Fibroblast of lung (primary cell): ENCODE measurements at places on chromosomes 13 and 19. TPM values are rescaled to one million over a fixed set of nuclear protein-coding genes. Genes with fewer than 3 reads are reported as not detected.

The KLF12 gene
- total RNA-seq = 10.5 and 11.4 TPM in 2 replicates

- no peaks in the 10 kb centered on the region for H3K4me1 ChIP-seq
- peak; percentile 6 for DNase-seq
- H3K27me3 ChIP-seq = no peaks in the 10 kb centered on the region
Observed at GRCh38 chr19:21092109-21092508, 10.1 kb downstream of the ZNF714 start.

DNA sequence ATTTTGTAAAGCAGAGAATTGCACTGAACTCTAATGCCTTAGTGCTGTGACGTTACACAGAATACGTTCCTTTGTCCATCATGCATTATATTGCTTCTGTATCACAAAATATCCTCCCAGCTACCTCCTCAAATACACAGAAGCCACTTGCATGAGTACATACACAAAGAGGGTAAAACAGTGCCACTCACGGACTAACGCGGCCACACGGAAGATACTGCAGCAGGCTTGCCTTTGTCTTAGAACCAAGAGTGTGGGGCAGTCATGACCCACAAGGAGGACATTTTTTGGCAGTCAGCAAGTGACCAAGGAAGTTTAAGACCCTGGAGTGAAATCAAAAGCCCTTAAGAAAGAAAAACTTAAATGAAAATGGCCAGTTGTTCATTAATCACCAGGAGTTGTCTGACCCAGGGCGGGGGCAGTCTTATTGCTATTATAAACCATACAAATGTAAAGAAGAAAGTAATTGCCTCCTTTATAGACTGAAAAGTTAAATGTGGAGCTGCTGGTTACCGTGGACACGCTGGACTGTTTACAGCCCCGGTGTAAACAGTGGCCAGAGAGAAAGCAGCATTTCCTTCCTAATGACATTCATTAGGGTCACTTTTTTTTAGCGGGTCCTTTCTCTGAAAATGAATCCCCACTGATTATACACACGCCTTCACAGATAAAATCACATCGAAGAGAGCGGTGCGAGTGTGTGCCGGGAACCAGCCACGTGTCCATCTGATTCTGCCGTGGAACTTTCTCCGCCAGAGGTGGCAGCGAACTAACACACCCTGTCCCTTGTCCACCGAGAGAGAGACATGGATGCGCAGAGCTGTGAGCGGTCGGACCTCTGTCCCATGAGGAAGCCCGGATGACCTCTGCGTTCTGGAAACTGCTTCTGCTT lies 66.8 kb downstream of the SOX1 start:
- H3K36me3 ChIP-seq = no peaks in the 10 kb centered on the region
- no peak overlapping the region for H3K27ac ChIP-seq
- no peak for DNase-seq
- H3K27me3 ChIP-seq = no peaks in the 10 kb centered on the region
- H3K4me3 ChIP-seq = no peak overlapping the region

The GPR183 gene
- total RNA-seq = not detected in 2 replicates

DNA sequence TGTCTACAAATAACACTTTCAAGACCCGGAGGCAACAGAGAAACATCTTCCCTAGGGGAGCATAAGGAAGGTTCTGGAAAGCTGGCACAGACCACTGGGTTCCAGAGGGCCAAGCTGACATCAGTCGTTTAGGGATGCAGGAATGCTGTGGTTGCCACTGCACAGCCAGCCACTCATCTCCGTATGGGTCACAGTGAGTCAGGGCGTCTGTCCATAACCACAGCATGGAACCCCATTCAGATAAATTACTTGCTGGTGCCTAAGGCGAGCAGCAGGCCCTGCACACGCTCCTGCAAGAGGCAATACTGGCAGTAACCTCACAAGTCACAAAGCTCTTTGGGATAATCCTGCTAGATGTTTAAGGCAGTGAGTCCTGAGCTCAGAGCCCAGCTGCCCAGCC lies 140.9 kb upstream of the UBL3 start:
- no peaks in the 10 kb centered on the region for H3K27me3 ChIP-seq
- H3K36me3 ChIP-seq = no peaks in the 10 kb centered on the region
- H3K27ac ChIP-seq = no peak overlapping the region
- no peak overlapping the region for H3K4me3 ChIP-seq
- H3K4me1 ChIP-seq = peaks cover 20% of the 10 kb centered on the region
- DNase-seq = peak; percentile 64

DNA sequence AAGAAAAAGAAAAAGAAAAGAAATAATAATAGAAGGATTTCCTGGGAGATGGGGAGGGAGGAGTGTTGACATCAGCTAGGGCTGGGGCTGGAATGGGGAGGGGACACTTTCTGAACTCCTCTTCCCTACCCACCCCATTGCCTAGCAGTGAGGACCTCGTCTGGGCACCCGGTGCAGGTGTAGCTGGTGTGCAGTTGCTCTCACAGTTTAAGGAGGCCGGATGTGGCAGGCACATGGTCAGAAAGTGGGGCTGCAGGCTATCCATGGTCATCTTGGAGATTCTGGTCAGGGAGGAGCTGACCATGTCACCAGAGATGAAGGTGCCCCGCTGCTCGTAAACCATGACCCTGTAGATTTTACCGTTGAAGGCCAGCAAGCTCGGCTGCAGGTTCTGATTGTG lies 8.5 kb upstream of the TUBB4A start:
- DNase-seq = no peak
- no peak overlapping the region for H3K27ac ChIP-seq
- no peaks in the 10 kb centered on the region for H3K36me3 ChIP-seq
- no peaks in the 10 kb centered on the region for H3K4me1 ChIP-seq
- H3K4me3 ChIP-seq = no peak overlapping the region
- H3K27me3 ChIP-seq = no peaks in the 10 kb centered on the region

DNA sequence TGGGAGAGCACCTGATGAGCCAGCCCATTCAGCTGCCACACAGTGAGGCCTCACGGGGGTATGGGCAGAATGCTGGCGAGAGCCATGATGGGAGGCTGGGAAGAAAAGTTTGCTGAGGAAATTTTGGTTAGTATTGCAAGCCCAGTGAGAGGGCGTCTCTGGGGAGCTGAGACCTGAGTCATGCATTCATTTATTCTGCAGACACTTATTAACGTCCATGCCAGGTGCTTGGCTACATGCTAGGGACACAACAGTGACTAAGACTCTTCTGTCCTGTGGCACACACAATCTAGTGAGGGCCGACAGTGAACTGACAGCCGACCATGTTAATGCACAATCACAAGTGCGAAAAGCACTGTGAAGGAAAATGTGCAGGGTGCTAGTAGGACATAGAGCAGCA lies 27.2 kb downstream of the WDR62 start:
- H3K4me1 ChIP-seq = no peaks in the 10 kb centered on the region
- no peaks in the 10 kb centered on the region for H3K27me3 ChIP-seq
- no peak overlapping the region for H3K4me3 ChIP-seq
- DNase-seq = no peak
- no peak overlapping the region for H3K27ac ChIP-seq

The ZNF177 gene
- total RNA-seq = 2.1 and 3.3 TPM in 2 replicates

GRCh38 chr19:6234527-6234926 lies 45.2 kb downstream of the MLLT1 start:
- no peak for DNase-seq
- H3K4me3 ChIP-seq = no peak overlapping the region
- peak overlapping the region; percentile 20 for H3K27ac ChIP-seq
- H3K36me3 ChIP-seq = peaks cover 14% of the 10 kb centered on the region

DNA sequence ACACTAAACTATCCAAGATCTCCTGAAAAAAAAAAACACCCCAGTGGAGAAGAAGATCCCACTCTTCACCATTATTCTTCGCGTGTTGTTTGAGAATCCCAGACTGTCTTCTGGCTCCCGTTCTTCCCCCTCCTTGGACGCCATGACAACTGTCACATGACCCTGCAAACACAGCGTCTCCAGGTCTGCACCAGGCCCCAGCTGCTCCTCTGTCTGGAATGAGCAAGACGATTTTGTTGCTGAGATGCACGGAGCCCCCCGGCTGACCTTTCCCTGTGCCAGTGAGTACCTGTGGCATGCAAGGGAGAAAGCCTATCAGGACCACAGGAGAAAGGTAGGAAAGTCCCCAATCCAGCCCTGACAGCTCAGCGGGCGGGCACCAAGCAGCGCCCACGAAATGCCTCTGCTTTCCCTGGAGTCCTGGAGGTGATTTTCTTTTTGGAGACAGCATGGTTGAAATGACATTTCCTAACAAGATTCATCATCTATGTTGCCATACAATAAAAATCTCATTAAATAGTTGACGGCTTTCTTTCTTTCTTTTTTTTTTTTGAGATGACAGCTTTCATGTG lies at the start of gene CFAP97D2:
Gene CFAP97D2, plus strand, starts transcription at position 171 of the 572 bp plus-strand sequence. Its CDS starts 74 bp downstream, at position 245.
- no peaks in the 10 kb centered on the region for H3K36me3 ChIP-seq
- H3K27me3 ChIP-seq = peaks cover 15% of the 10 kb centered on the region
- H3K4me1 ChIP-seq = no peaks in the 10 kb centered on the region
- no peak within 1 kb of the TSS for H3K27ac ChIP-seq
- no peak for DNase-seq
- H3K4me3 ChIP-seq = no peak within 1 kb of the TSS

DNA sequence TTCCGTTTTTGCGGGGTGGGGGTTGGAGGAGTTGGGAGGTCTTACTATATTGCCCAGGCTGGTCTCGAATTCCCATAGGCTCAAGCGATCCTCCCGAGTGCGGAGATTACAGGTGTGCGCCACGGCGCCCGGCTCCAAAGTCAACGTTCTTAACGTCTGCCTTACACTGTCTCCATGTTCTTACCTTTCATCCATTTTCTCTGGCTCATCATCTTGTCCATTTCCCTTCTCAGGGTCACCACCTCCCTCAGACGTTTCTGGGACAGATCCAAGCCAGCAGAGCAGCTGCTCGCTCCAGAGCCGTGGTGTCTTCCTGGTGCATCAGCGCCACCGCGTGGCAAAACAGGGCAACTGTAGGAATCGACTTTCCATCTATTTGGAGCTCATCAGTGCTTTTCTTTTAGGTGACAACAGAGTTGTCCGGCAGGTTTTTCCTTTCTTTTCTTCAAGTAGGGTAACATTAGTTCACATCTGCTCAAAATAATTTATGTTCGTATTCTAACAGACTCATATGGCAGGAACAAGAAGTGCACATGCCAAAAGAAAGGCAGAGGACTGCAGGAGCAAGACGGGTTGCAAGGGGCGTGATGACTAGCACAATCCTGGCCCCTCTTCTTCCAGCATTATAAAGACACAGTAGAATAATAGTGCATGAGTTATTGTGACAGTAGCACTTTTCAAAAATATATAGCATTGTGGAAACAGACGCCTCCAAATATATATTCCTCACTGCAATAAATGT lies 103.1 kb upstream of the ABCC4 start:
- no peak overlapping the region for H3K27ac ChIP-seq
- no peaks in the 10 kb centered on the region for H3K4me1 ChIP-seq
- peak overlapping the region; percentile 21 for H3K4me3 ChIP-seq
- no peaks in the 10 kb centered on the region for H3K27me3 ChIP-seq
- H3K36me3 ChIP-seq = no peaks in the 10 kb centered on the region
- DNase-seq = peak; percentile 58

DNA sequence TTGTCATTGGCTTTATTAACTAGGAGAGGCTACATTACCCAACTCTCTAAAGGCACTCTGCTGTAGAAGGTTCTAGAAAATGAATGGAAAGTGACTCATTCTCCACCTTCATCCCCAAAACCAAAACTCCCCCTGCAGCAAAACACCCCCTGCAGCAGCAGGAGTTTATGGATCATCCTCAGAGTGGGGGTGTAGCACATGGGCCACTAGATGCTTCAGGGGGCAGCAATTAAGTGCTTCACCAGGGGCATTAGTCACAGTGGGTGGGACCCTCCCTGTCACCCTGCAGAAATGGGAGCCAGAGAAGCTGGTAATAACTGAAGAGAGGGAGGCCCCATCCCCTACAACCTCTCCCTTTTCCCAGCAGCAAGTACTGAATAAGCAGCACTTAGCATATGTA lies 64.5 kb upstream of the MED4 start:
- no peak overlapping the region for H3K4me3 ChIP-seq
- no peaks in the 10 kb centered on the region for H3K36me3 ChIP-seq
- H3K27ac ChIP-seq = no peak overlapping the region
- no peaks in the 10 kb centered on the region for H3K27me3 ChIP-seq

- no peaks in the 10 kb centered on the region for H3K27me3 ChIP-seq
- DNase-seq = no peak
- no peak overlapping the region for H3K4me3 ChIP-seq
- H3K4me1 ChIP-seq = peaks cover 2% of the 10 kb centered on the region
Observed at GRCh38 chr13:93729383-93729782, 502.8 kb downstream of the GPC6 start.

GRCh38 chr19:45691516-45692186 lies at the start of gene SNRPD2:
SNRPD2 (minus strand) TSS chr19:45691953; CDS start chr19:45691888, 65 bp downstream.
- DNase-seq = peak; percentile 95
- H3K27me3 ChIP-seq = no peaks in the 10 kb centered on the region
- no peaks in the 10 kb centered on the region for H3K4me1 ChIP-seq
- H3K4me3 ChIP-seq = peak within 1 kb of the TSS; percentile 96
- peak within 1 kb of the TSS; percentile 94 for H3K27ac ChIP-seq

DNA sequence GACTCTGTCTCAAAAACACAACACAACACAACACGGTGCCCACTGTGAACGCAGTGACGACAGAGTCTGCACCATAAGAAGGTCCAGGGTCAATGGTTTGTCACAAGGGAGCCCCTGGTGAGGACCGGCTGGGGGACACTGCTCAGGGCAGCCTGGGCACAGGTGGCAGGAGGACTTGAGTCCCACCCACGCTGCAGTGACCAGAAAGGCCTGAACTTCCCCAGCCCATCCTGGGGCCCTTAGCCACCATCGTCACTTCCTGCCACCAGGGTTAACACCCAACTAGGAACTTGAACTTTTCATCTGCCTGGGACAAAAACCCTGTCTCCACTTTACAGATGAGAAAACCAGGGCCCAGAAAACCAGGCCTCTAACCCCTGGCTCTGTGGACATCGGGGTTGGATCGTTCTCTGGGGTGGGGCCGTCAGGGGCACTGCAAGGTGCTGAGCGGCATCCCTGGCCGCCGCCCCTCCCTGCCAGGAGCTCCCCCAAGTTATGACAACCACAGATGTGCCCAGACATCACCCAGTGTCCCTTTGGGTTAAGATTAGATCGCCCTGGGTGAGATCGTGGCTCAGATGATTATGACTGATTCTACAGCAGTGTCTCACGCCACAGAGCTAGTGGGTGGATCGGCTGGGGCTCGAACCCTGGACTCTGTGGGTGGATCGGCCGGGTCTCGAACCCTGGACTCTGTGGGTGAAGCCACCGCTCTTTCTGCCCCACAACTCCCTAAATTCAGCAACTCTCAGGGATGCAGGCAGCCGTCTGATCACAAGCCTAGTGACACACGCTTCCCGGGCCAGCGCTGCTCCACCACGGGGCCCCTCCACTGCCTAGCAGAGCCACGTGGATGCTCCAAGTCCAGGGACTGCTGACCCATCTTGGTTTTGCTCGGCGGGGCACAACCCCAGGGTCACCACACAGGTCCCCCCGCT lies 14.0 kb downstream of the MOB3A start:
- H3K4me3 ChIP-seq = no peak overlapping the region
- no peaks in the 10 kb centered on the region for H3K27me3 ChIP-seq
- no peak overlapping the region for H3K27ac ChIP-seq

The ZNF90 gene
- 1.5 and 2.8 TPM in 2 replicates for total RNA-seq

The HCN2 gene
- total RNA-seq = 0.26 and 0.50 TPM in 2 replicates

The EFNB2 gene
- 9.2 and 13.5 TPM in 2 replicates for total RNA-seq

The SPACA6 gene
- total RNA-seq = 5.1 and 8.6 TPM in 2 replicates

DNA sequence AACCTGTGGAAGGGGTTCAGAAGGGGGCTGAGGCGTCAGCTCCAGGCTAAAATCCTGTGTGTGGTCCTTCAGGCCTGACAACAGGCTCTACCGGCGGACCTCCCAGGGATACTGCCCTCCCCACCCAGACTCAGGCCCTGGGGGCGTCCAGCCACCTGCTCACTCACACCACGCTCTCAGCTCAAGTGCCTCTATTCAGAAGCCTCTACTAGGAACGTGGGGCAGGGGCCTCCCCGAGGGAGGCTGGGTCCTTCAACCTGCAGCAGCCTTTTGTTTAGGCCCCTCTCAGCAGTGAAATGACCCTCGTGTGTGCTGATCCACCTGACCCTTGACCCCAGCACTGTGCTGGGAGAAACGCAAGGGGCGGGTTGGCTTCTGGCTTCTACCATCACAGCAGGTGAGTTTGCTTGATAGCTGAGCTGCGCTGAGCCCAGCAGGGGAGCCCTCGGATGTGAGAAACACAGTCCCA lies 10.6 kb downstream of the PLPP2 start:
- no peaks in the 10 kb centered on the region for H3K36me3 ChIP-seq
- no peak overlapping the region for H3K27ac ChIP-seq
- no peak for DNase-seq
- H3K4me1 ChIP-seq = no peaks in the 10 kb centered on the region
